ENCODE measurements at places on chromosomes 4 and X. TPM values are rescaled to one million over a fixed set of nuclear protein-coding genes. Genes with fewer than 3 reads are reported as not detected.
A peak's percentile ranks its signal among the peaks of the same experiment; 100 is the strongest.

- no peaks in the 10 kb centered on the region for H3K36me3 ChIP-seq
- H3K27ac ChIP-seq, result no peak overlapping the region
- H3K4me3 ChIP-seq, result no peak overlapping the region
- DNase-seq, result no peak
- H3K4me1 ChIP-seq, result peaks cover 11% of the 10 kb centered on the region
- no peaks in the 10 kb centered on the region for H3K27me3 ChIP-seq
Observed at GRCh38 chrX:120213438-120214265, 37.0 kb upstream of the ZBTB33 start.

The OPRPN gene
- not detected for total RNA-seq

GRCh38 chrX:119549327-119550016, 15.7 kb downstream of the STEEP1 start:
- no peaks in the 10 kb centered on the region for H3K4me1 ChIP-seq
- H3K36me3 ChIP-seq, result no peaks in the 10 kb centered on the region

- H3K36me3 ChIP-seq, result no peaks in the 10 kb centered on the region
- H3K4me3 ChIP-seq, result no peak overlapping the region
- H3K27ac ChIP-seq, result no peak overlapping the region
- no peaks in the 10 kb centered on the region for H3K27me3 ChIP-seq
- no peak for DNase-seq
Observed at GRCh38 chr4:156915221-156915620, 56.4 kb downstream of the PDGFC start.

DNA sequence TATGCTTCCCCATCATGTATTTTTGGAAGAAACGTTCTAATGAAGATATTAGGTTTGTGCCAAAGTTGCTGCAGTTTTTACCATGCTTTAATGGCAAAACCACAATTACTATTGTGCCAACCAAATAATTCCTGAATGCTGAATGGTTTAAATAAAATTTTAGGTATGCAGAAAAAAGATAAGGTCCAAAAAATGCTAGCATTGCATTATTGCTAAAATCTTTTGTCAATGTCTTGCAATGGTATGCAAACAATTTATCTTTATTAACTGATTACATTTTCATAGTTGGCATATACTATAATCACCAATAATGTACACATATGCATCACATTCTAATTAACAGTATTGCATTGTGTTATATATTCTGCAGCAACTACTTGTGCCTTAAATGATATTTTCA, 1657.4 kb upstream of the IGFBP7 start:
- no peak overlapping the region for H3K4me3 ChIP-seq
- no peaks in the 10 kb centered on the region for H3K36me3 ChIP-seq
- H3K4me1 ChIP-seq, result no peaks in the 10 kb centered on the region
- no peaks in the 10 kb centered on the region for H3K27me3 ChIP-seq
- no peak overlapping the region for H3K27ac ChIP-seq

DNA sequence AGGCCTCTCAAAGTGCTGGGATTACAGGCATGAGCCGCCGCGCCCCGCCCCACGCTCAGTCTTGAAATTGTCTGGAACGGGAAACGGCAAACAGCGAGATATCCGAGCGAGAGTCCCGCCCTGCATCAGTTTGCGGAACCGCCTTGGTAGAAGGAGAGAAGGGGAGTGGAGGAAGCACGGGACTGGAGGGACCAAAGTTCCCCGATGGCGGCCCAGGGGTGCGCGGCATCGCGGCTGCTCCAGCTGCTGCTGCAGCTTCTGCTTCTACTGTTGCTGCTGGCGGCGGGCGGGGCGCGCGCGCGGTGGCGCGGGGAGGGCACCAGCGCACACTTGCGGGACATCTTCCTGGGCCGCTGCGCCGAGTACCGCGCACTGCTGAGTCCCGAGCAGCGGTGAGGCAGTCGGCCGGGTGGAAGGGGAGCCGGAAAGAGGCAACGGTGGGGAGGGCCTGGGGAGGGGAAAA, at the start of gene BST1:
Gene BST1 (plus strand): TSS at position 125 of the 463 bp plus-strand sequence. CDS start 80 bp downstream, at position 205.
- peak within 1 kb of the TSS; percentile 69 for H3K27ac ChIP-seq
- H3K4me1 ChIP-seq, result peaks cover 50% of the 10 kb centered on the region
- no peaks in the 10 kb centered on the region for H3K27me3 ChIP-seq
- no peak for DNase-seq
- peak within 1 kb of the TSS; percentile 73 for H3K4me3 ChIP-seq

GRCh38 chr4:180296036-180296599, 1947.1 kb upstream of the TENM3 start:
- H3K27ac ChIP-seq, result no peak overlapping the region
- no peak for DNase-seq
- H3K27me3 ChIP-seq, result no peaks in the 10 kb centered on the region
- H3K4me1 ChIP-seq, result no peaks in the 10 kb centered on the region
- H3K36me3 ChIP-seq, result no peaks in the 10 kb centered on the region

GRCh38 chr4:175377203-175377602, 434.9 kb downstream of the GPM6A start:
- no peak for DNase-seq
- H3K36me3 ChIP-seq, result no peaks in the 10 kb centered on the region
- no peak overlapping the region for H3K27ac ChIP-seq

DNA sequence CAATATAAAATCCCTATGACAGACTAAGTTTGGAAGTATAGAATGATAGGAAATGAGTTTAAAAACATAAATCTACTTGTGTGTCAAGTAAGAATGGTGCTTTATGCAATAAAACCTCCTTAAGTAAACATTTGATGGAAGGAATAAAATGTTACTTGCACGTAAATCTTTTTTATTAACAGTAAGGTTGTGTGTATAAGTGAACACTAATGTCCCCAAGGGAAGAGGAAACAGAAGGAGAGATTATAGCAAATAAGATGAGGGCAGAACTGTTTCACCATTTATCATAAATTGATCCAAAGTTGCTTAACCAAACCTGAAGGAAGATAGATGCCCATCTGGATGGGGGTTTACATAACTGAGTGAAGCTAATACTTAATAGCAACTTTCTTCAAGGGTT, 86.8 kb downstream of the FRMPD4 start:
- H3K27me3 ChIP-seq, result no peaks in the 10 kb centered on the region
- no peak overlapping the region for H3K4me3 ChIP-seq
- no peaks in the 10 kb centered on the region for H3K4me1 ChIP-seq
- H3K27ac ChIP-seq, result no peak overlapping the region

The MAGEA9 gene
- not detected for total RNA-seq

DNA sequence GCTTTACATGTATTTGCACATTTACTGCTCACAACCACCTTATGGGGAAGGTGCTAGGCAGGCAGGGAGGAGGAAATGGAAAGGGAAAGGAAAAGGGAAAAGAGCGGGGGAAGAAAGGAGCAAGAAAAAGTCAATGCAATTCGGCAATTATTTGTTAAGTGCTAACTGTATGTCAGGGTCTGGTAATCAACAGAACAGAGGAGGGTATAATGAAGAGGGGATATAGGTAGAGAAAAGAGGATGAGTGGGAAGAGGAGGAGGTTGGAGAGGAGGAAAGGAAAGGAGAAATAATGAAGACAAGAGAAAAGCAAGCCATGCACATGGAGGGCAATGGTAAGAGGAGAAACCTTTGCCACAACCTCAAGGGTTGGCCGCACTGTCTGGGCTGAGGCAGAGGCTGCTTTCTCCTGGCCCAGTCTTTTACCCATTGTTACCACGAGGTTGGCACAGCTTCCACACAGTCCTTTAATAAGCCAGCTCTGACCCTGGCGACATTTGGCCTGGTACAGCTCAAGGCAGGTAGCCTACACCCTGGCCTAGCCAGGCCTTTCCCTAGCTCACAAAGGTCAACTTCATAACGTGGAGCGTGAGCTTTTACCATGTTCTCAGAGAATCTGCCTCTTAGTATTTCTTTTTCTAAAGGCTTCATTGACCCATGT, 836 bp downstream of the BTK start:
- H3K4me1 ChIP-seq, result no peaks in the 10 kb centered on the region
- H3K36me3 ChIP-seq, result no peaks in the 10 kb centered on the region
- no peak for DNase-seq
- H3K27me3 ChIP-seq, result no peaks in the 10 kb centered on the region
- no peak overlapping the region for H3K27ac ChIP-seq
- no peak overlapping the region for H3K4me3 ChIP-seq

The SCFD2 gene
- total RNA-seq, result 24.9 TPM

The CNGA1 gene
- total RNA-seq, result 2.4 TPM

The FAM184B gene
- 0.76 TPM for total RNA-seq

The TLR7 gene
- total RNA-seq, result 1.8 TPM

DNA sequence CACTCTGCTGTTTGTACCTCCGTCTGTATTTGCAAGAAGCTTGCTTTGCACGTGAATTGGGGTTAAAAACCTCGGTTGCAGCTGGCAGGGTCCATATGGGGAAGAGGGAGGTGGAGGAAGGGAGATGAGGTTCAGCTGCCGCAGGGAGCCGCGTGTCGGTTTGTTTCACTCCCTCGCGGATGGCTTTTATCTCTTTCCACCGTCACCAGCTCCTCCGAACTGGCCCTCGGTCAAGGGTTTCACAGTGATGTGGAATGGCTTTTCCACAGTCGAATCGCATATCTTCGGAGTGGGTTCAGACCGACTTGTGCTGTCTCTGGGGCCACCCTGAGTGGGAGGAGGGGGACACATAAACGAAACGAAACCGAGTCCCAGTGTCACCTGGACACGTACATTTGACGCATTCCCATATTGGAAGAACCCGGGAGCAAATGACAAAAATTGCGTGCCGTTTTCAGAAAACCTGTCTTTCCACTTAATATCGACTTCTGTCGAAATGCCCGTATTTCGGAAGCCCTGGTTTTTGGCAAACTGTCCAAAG, 929 bp downstream of the ZBTB33 start:
- no peaks in the 10 kb centered on the region for H3K27me3 ChIP-seq
- H3K36me3 ChIP-seq, result no peaks in the 10 kb centered on the region
- no peak for DNase-seq
- peak overlapping the region; percentile 77 for H3K4me3 ChIP-seq
- H3K27ac ChIP-seq, result peak overlapping the region; percentile 95

The SETD7 gene
- total RNA-seq, result 40.7 TPM

GRCh38 chr4:143473334-143474126, 40.0 kb upstream of the SMARCA5 start:
- DNase-seq, result no peak
- H3K4me3 ChIP-seq, result no peak overlapping the region
- H3K27ac ChIP-seq, result no peak overlapping the region
- no peaks in the 10 kb centered on the region for H3K4me1 ChIP-seq
- H3K27me3 ChIP-seq, result no peaks in the 10 kb centered on the region
- H3K36me3 ChIP-seq, result no peaks in the 10 kb centered on the region

- H3K4me1 ChIP-seq, result peaks cover 28% of the 10 kb centered on the region
- no peak overlapping the region for H3K4me3 ChIP-seq
- no peaks in the 10 kb centered on the region for H3K36me3 ChIP-seq
- H3K27ac ChIP-seq, result peak overlapping the region; percentile 90
- DNase-seq, result peak; percentile 30
- H3K27me3 ChIP-seq, result no peaks in the 10 kb centered on the region
Observed at GRCh38 chr4:128386761-128387599, 99.4 kb upstream of the PGRMC2 start.

- no peaks in the 10 kb centered on the region for H3K27me3 ChIP-seq
- H3K27ac ChIP-seq, result no peak overlapping the region
- no peak overlapping the region for H3K4me3 ChIP-seq
- no peaks in the 10 kb centered on the region for H3K36me3 ChIP-seq
- H3K4me1 ChIP-seq, result no peaks in the 10 kb centered on the region
Observed at GRCh38 chr4:53730031-53730805, 138.9 kb upstream of the LNX1 start.
